Fibroblast of the aortic adventitia (primary cell): ENCODE measurements at places on chromosomes 6 and 20. TPM values are rescaled to one million over a fixed set of nuclear protein-coding genes. Genes with fewer than 3 reads are reported as not detected.

DNA sequence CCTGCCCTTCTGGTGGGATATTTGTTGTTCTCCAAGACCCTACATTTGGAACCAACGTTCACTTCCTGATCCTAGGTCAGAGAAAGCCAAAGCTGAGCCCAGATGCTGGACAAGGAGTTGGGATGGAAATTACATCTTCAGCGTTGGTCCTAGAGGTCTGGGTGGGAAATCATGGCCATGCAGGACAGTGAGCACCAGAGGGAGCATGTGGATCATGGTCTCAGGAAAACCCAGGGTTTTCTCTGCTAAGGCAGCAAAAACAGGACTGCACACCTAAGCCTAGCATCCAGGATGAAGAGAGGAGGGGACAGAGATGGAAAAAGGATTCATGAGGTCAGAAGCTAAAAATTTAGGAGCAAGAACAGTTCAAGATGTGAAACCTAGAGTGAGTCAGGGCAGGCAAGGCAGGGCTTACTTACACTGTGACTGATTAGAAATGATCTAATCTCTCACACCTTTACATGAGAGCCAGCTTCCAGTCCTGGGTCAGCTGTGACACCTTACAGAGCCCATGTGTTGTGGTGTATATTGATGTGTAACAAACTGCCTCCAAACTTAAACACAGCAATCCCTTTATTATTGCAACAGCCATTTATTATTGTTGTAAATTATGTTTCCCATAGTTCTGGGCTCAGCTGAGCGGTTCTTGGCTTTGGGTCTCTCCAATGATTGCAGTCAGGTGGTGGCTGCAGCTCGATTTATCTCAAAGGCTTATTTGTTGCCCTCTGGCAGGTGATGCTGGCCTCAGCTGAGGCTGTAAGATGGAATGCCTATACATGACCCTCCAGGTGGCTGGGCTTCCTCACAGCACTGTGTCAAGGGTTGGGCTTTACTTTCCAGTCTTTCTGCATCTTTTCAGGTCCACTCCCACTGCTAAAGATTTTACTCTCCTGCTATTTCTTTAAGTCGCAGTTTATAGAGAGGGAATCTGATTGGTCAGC is 6.5 kb downstream of the C20orf202 start:
- DNase-seq: peak; percentile 16

MGME1 gene
- total RNA-seq: 6.3 and 18.6 TPM in 2 replicates

GRCh38 chr6:169847901-169848311 is 96.5 kb downstream of the ERMARD start:
- no peak for DNase-seq

DNA sequence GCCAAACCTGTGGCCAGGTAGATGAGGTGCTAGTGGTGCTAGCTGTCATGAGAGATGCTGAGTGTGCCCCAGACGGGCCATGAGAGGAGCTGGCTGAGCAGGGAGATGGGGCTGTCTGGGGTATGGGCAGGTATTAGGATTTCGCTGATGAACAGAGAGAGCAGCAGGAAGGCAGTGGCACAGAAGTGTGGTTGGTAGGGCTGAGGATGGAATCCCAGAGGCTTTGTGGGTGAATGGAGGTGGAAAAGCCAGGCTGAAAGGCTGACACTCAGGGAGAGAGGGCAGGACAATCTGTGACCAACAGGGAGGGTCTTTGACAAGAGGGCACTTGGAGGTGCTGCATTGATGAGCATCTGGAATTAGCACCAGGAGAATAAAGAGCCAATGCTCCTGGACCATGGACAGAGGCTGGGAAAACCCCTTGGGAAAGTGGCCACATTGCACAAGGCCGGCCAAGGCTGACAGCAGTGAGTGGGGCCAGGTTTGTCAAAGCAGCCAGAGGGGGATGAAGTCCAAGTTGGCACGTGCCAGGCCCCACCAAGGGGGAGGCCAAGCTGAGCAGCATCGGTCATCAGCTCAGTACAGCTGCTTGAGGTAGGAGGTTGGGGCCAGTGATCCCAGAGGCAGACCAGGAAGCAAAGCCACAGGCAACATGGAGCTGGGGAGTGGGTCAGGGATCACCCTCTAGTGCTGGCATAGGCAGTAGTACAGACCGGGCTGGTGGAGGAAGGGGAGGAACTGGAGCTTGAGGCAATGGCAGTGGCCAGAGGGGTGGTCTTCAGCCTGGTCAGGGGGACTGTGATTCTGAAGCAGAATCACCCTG is 19.7 kb upstream of the SGK2 start:
- DNase-seq: peak; percentile 37

DNA sequence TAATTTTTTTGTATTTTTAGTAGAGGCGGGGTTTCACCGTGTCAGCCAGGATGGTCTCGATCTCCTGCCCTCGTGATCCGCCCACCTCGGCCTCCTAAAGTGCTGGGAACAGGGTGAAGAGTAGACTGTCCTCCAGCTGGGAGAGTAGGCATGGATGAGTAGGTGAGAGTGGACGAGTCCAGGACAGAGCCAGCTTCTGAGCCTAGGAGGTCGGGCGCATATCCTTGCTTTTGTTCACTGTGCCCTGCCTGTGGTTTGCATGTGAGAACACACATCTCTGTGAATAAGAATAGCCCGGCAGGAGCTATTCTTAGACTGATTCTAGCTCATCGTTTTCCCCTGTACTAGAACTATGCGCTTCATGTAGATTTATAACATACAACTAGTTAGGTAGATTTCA is 78.3 kb downstream of the RPP40 start:
- no peak for DNase-seq
